ENCODE measurements at places on chromosomes 12 and 14.

- DNase-seq, result peak; percentile 26
Measured at GRCh38 chr12:45214749-45215418, 1.0 kb upstream of the ANO6 start.

GRCh38 chr14:93994919-93995682 is 2.0 kb upstream of the CCDC197 start:
- peak; percentile 34 for DNase-seq

DNA sequence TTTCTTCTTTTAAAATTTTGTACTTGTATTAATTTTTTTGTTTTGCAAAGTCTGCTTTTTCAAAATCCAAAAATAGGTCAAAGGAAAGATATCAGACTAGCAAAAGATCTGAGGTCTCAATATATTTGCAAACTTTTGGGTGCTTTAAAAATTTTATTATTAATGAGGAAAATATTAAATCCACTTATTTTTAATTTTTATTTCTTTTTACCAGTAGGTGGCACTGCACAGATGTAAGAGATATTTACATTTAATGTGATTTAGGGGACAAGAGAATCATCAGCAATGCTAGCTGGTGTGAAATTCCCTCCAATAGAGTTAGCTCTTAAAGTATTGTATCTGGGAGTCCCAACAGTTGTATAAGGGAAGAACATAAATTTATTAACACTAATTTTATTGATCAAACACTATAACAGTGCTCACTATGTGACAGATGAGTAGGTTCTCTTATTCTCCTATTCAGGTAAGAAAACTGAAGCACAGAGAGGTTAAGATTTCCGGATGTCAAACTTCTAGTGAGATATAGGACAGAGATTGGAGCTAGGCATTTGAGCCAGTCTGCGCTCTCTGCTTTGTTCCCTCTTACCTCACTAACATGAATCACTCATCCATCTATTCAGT is 30.5 kb downstream of the ALX1 start:
- no peak for DNase-seq

DNA sequence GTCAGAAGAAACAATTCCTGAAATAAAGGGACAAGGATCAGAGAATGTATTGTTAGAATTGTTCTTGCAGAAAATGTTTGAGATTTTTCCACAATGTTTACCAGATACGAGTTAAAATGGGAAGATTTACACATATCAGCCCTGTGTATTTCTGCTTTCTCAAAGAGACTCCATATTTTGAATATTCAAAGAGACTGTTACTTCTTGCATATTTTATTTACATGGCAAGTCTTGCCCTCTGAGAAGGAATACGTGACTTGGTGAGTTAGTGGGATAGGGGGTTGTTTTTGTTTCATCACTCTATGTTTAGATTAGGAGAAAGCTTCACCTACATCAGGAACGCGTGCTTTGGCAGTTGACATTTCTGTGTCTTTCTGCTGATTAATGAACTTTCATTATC is 56.1 kb upstream of the ZDHHC17 start:
- DNase-seq, result no peak

DNA sequence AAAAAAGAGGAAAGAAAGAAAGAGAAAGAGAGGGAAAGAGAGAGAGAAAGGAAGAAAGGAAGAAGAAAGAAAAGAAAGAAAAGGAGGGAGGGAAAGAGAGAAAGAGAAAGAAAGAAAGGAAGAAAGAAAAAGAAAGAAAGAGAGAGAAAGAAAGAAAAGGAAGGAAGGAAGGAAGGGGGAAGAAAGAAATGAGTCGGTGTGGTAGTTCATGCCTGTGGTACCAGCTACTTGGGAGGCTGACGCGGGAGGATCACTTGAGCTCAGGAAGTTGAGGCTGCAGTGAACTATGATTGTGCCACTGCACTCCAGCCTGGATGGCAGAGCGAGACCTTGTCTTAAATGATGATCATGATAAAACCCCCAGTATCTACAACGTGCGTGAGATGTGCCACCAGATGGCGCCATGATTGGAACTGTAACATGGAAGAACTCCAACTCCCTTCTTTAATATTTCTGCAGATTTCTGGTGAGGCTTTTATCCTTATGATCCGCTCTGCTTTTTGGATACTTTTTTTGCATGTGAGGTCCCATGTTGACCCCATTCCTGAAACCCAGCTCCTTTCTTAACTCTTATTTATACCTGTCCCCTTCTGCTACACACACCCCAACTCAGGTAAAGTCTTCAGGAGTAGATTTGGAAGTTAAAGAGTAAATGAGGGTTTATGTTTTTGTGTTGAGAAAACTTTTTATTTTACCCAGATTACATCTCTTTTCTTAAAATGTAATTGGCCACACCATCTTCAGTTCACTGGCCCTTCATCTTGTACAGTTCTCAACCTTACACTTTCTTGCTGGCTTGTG is 25.6 kb downstream of the RNASE10 start:
- DNase-seq, result peak; percentile 82
